ENCODE measurements at places on chromosomes 4 and X.
A peak's percentile ranks its signal among the peaks of the same experiment; 100 is the strongest.

GRCh38 chr4:119286377-119287002 lies 35.4 kb downstream of the FABP2 start:
- peak; percentile 19 for DNase-seq

DNA sequence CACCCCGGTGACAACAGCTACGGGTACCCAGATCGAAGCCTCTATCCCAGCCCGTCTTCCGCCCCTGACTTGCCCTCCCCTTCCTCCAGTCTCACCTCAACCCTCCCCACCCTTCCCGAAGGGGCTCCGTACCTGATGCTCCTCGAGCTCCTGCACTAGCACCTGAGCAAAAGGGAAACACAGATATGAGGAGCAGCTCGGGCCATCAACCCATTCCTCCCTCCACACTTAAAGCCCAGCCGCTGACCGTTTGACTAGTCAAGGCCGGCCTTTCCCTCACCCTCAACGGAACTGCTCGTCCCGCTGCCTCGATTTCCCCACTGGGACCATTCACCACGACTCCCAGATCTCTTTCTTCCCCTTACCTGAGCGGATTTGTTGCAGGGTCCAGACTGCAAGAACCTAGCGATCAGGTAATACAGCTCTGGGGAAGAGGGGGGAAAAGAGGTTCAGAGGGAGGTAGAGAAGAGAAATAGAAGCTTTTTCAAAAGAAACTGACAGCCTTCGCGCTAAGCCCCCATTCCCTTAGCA lies 731 bp downstream of the BRWD3 start:
- DNase-seq: peak; percentile 19

DNA sequence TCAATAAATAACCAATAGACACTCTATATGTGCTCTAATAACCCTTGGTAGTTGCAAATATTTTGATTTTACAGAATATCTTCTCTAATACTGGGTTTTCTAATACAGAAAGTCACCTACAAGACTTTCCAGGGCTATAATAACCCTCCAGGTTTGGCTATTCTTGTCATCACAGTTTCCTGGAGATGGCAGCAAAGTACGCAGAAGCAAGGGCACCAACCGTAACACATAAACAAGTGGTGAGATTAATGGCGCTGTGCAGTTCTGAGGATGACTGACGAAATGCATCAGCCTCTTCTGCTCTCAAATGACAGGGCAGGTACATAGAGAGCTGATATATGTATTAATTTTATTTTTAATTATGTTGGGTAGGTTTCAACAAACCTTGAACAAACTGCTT lies 122.4 kb downstream of the C4orf33 start:
- no peak for DNase-seq

GRCh38 chr4:21535898-21536297 lies 412.7 kb downstream of the KCNIP4 start:
- no peak for DNase-seq

GRCh38 chr4:184911310-184911709 lies 85.5 kb upstream of the ACSL1 start:
- no peak for DNase-seq

DNA sequence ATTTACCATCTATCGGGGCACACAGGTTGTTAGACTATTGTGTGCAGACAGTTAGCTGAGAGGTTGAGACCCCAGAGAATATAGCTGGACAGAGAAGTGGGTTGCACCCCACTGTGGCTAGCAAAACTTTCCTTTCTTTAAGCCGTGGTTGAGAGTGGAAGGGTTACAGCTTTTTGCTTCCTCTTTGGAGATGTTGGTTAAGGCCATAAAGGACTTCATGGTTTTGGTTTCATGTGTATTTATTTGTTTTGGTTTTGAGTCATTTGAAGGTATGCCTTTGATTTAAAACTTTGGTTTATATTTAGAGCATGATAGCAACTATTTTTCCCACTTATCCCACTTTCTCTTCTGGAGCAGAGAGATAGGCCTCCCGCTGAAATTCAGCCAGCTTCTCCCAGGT lies 274.3 kb upstream of the IL1RAPL1 start:
- DNase-seq: no peak

DNA sequence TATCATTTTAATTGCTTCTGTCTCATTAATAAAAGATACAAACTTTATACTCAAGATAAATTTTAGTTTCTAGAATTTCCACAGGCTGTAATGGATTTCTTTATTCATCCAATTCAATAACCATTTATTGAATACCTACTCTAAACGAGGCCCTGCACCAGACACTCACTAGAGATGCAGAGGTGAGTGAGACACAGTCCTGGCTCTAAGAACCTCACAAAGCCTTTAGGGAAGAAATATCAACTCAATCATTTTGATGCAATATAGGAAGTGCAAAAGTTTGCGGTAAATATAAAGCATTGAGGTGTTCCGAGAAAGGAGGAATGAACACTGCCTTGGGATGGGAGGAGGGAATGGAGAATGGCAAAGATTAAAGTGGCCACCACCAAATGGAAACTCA lies 81.6 kb upstream of the SH3RF1 start:
- no peak for DNase-seq

- DNase-seq: no peak
These were observed 3.0 kb upstream of the GUCY2F start for GRCh38 chrX:109484886-109485285.

DNA sequence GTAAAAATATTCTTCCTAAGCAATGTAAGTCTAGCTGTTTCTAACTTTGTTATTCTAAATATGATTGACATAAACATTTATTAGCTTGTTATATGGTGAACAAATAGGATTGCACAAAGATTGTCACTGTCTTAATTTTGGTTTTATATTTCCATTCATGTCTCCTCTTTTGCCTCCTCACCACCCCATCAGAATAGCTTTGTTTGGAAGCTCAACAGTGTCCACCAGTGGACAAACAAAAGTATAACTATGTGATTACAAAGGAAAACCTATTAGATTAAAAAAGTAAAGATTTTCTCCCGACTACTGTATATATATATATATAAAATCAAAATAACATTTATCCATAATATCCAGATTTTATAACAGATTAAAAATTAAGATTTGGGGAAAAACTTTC lies 468.2 kb downstream of the ZIC3 start:
- no peak for DNase-seq

GRCh38 chrX:125132274-125132673 lies 187.4 kb upstream of the TEX13C start:
- DNase-seq: no peak

- DNase-seq: no peak
These were observed 938.9 kb downstream of the C4orf33 start for GRCh38 chr4:130034876-130035275.

GRCh38 chr4:20618731-20619130 lies 81.5 kb upstream of the PACRGL start:
- DNase-seq: no peak

DNA sequence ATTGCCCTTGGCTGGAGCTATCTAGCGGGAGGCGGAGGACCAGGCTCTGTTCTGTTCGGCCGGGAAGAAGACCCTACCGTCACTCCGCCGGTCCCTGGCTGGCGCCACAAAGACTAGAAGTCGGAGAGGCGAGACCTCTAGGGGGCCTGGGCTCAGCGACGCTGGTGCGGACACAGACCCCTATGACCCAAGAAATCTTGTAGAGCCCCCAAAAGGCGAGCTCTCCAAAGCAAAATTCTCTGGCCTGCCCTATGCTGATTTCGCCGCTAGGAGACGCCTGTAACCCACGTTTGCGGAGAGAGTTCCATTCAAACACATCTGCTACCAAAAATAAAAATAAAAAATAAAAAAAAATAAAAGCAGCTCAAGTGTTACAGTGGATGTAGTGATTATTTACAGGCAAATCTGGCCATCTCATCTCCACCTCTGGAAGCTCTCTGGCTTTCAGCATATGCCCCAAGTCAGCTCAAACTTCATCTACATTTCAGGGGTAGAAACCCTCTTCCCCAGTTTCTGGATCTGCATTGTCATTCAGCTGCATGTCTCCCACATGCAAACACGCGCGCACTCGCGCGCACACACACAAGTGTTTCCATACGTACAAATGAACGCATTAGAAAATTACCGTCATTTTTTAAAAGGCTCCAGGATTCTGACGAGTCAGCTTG lies 2.4 kb upstream of the PCDH10 start:
- peak; percentile 34 for DNase-seq

DNA sequence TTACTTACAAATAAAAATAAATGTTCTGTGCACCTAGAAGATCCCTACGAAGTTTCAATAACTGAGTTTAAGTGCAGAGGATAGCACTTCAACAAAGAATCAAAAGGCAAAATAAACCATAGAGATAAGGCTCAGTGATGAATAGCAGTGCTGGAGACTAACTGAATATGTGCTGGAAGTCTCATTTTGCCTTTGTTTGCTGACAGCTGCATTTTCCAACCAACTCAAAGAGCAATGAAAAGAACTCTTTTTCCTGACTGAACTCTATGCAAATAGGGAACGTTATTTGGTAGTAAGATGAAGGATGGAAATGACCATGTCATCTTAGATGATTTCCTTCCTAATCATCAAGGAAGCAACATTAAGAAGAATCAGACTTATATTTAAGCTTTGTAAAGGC lies 32.7 kb upstream of the ADH7 start:
- no peak for DNase-seq

- DNase-seq: no peak
These were observed 80.4 kb downstream of the PDLIM5 start for GRCh38 chr4:94531991-94532789.

DNA sequence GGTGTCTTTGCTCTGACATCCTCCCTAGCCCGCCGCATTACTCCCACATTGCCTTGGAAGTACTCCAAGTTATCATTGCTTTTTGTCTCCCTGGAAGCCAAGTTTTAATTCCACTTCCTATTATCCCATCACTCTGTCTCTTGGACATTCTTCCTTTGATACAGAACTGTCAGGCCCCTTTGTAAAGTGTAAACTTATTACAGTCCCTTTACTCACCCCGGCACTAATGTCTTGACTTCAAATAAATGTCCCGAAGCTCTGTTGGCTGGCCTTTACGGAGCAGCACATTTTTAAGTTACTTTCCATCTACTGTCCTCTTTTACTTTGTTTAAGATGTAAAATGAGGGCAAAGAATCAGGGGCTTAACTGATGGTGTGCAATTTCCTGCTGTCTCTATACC lies 223.5 kb upstream of the IGFBP7 start:
- no peak for DNase-seq

- DNase-seq: no peak
These were observed 20.9 kb downstream of the MAPK10 start for GRCh38 chr4:86338989-86339388.

- DNase-seq: no peak
These were observed 32.2 kb upstream of the MSL3 start for GRCh38 chrX:11725631-11726442.

DNA sequence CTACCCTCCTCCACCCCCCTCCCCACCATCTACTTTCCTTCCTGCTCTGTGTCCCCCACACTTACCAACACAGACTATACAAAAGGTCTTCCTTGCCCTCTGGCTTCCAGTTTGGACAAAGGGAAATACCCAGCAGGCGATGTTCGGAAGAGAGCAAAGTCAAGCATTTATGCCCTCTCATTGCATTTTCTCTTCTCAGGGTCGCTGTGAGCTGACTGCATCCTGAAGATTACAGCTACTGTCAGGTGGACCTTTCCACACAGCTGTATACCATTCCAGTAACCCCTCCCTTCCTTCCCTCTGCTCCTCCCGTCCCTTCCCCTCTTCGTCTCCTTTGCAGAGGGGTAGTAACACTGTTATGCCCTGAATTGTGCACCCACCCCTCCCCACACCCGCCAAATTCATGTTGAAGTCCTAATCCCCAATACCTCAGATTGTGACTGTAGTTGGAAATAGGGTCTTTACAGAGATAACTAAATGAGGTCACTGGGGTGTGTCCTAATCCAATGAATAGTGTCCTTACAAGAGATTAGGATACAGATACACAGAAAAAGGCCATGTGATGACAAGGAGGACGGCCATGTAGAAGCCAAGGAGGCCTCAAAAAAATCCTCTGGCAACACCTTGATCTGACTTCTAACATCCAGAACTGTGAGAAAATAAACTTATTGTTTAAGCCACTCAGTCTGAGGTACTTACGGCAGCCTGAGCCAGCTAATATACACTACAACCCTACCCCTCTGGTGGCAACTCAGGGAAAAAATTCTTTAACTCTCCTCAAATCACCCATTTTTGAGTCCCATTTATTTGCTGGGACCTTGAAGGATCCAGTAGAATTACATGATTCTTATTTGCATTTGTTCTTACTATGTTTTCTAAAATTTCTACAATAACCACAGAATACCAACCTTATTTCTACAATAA lies 11.7 kb downstream of the MORF4L2 start:
- no peak for DNase-seq

GRCh38 chr4:83209419-83209818 lies 75.2 kb downstream of the COQ2 start:
- no peak for DNase-seq

DNA sequence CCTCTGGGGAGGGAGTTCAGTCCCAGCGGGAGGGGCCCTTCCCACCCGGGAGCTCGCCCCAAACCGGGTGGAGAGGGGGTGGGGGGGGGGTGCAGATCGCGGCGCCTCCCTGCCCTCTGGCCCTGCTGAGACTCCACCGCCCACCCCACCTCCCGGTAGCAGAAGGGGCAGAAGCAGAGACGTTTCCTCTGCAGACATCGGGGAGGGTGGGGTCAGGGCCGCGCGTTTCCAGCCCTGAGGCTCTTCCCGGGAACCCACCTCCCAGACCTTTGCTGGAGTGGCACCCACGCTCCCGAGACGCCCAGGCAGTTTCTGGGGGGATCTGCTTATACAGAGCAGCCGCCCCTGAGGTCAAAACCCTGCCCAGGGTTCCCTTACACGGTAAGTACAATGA lies 30.2 kb downstream of the CPLX1 start:
- DNase-seq: no peak

GRCh38 chr4:108107101-108107500 lies 61.6 kb downstream of the LEF1 start:
- DNase-seq: no peak

GRCh38 chr4:53852343-53852742 lies 212.1 kb downstream of the CHIC2 start:
- DNase-seq: no peak

DNA sequence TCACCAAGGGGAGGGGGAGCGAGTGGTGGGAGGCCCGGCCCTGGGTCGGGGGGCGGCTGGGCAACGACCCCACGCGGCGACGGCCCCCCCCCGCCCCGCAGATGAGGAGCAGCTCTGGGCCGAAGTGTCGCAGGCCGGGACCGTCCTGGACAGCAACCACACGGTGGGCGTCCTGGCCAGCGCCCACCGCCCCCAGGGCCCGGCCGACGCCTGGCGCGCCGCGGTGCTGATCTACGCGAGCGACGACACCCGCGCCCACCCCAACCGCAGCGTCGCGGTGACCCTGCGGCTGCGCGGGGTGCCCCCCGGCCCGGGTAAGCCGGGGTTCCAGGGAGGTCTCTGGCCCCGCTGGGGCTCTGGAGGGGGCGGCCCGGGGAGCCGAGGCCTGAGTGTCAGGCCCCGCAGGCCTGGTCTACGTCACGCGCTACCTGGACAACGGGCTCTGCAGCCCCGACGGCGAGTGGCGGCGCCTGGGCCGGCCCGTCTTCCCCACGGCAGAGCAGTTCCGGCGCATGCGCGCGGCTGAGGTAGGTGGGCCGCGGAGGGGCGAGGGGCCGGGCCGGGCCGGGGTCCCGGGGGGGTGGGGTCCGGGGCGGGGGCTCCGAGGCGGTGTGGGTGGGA lies 8.7 kb upstream of the FGFRL1 start:
- no peak for DNase-seq

DNA sequence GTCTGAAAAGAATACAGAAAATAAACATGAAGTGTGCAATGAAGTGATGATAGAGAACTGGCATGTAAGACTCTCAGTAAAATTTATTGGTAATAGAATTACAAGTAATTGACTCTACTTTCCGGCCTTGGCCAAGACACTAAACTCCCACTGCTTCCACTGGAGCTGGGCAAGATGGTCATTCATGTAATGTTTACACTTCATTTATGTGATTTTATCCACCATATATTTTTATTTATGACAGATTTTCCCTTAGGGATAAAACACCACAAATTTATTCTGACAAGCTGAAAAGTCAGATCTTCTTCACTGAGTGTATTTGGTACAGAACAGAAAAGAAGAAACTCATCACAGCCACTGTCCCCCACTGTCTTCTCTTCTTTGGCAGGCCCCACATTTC lies 191.9 kb downstream of the SLC39A8 start:
- DNase-seq: no peak
